Left kidney (tissue), 8 donors: ENCODE measurements at places on chromosomes 1 and 21.
A peak's percentile ranks its signal among the peaks of the same experiment; 100 is the strongest.

GRCh38 chr1:46223472-46223943 lies 20.4 kb downstream of the LURAP1 start:
- peak; percentile 77 for DNase-seq

- no peak for DNase-seq
Observed at GRCh38 chr1:21149430-21149854, 27.3 kb downstream of the EIF4G3 start.

DNA sequence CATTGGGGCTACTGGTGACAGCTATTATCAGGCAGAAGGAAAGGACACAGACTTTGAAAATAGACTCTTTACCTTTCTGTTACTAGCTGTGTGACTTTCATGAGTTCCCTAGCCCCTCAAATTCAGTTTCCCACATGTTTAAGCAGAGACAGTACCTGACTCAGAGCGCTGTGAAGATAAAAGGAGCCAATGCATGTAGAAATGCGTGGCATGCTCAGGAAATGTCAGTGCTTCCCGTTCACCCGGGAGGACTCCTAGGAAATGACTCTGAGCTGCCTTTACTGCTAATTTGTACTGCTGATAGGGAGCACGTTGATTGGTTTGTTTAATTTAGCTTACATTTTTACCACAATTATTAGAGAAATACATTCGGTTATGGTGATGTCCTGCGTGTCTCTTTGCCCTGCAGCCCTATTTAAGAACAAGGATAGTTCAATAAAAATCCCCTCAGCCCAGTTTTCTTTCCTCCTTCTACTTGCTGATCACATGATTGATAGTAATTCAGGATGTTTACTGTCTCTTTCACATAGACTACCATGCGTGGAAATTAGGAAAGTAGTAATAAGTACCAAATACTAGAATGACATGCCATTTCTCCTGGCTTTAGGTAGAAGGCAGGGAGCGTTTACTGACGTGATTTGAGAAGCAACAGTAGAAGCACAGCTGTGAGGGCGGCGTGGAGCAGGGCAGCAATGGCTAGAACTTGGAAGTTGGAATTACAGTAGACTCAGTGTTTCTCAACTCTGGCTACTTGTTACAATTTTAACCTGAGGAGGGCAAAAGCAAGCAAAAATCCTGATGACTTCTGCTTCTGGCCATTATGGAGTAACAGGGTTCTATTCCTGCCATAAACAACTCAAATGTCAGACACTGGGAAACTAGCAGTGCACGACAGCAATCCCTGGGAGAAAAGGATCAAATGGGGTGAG lies 15.9 kb downstream of the PDIK1L start:
- no peak for DNase-seq

- DNase-seq, result peak; percentile 30
Observed at GRCh38 chr1:185775501-185775900, 41.3 kb downstream of the HMCN1 start.

DNA sequence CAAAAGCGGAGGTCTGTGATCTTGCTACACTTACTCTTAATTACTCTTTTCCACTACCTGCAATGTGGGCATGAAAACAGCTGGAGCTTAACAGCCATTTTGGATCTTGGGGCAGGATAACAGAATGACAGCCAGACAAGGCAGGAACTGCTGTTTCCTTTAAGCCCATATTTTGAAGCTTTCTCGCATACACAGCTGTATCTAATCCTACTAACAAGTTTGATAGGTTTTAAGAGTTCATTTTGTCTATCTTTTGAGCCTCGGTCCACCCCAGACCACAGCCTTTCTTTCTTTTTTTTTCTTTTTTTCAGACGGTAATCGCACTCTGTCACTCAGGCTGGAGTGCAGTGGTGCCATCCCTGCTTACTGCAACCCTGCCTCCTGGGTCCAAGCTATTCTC lies 42.4 kb upstream of the CRB1 start:
- no peak for DNase-seq
